ENCODE measurements at places on chromosomes 3 and 15. TPM values are rescaled to one million over a fixed set of nuclear protein-coding genes. Genes with fewer than 3 reads are reported as not detected.

The PRTG gene
- 0.89 TPM for polyA plus RNA-seq

- DNase-seq, result no peak
- no peak overlapping the region for H3K27ac ChIP-seq
- no peaks in the 10 kb centered on the region for H3K27me3 ChIP-seq
- H3K36me3 ChIP-seq, result peaks cover 2% of the 10 kb centered on the region
- no peaks in the 10 kb centered on the region for H3K4me1 ChIP-seq
Observed at GRCh38 chr3:123256256-123256655, 54.5 kb downstream of the SEC22A start.

GRCh38 chr3:7423995-7424394, 563.1 kb downstream of the GRM7 start:
- no peaks in the 10 kb centered on the region for H3K27me3 ChIP-seq
- no peak for DNase-seq
- H3K36me3 ChIP-seq, result no peaks in the 10 kb centered on the region
- no peaks in the 10 kb centered on the region for H3K4me1 ChIP-seq

GRCh38 chr3:129633751-129634481, 27.4 kb upstream of the PLXND1 start:
- DNase-seq, result no peak
- H3K27me3 ChIP-seq, result no peaks in the 10 kb centered on the region
- no peak overlapping the region for H3K27ac ChIP-seq
- H3K4me1 ChIP-seq, result no peaks in the 10 kb centered on the region
- no peak overlapping the region for H3K4me3 ChIP-seq

- H3K27ac ChIP-seq, result peak overlapping the region; percentile 14
- H3K4me3 ChIP-seq, result no peak overlapping the region
- no peaks in the 10 kb centered on the region for H3K36me3 ChIP-seq
- peaks cover 14% of the 10 kb centered on the region for H3K4me1 ChIP-seq
Observed at GRCh38 chr3:190340071-190340470, 17.8 kb upstream of the CLDN1 start.

The SATB1 gene
- polyA plus RNA-seq, result 10.7 TPM

GRCh38 chr3:66485291-66485968, 15.4 kb downstream of the LRIG1 start:
- no peaks in the 10 kb centered on the region for H3K27me3 ChIP-seq
- H3K27ac ChIP-seq, result peak overlapping the region; percentile 43
- no peak overlapping the region for H3K4me3 ChIP-seq
- no peaks in the 10 kb centered on the region for H3K36me3 ChIP-seq

DNA sequence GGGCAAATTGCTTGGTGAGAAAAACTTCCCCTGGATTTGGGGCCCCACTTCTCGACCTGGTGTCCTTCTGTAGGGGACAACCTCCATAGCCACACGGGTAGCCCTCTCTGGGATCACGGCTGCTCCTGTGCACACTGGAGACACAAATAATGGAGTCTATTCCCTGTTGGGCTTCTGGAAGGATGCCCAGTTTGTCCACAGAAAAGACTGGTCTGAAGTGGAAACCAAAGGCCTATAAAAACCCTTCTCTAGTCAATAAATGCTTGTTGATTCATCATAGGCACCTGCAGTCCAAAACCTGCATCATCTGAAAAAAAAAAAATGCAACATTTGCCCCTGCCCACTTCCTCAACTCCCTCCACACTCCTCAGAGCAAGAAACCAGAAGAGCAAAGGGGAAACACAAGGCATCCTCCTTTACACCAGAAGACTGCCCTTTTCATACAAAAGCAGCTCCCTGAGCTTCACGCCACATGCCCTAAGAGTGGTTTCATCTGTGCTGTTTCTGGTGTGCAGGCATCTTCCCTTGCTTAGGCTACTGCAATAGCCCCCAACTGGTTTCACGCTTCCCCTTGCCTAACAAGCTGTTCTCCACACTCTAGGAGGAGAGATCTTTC, 36.3 kb downstream of the SRGAP3 start:
- no peaks in the 10 kb centered on the region for H3K4me1 ChIP-seq
- no peak for DNase-seq
- H3K36me3 ChIP-seq, result no peaks in the 10 kb centered on the region
- H3K27ac ChIP-seq, result no peak overlapping the region
- no peaks in the 10 kb centered on the region for H3K27me3 ChIP-seq

DNA sequence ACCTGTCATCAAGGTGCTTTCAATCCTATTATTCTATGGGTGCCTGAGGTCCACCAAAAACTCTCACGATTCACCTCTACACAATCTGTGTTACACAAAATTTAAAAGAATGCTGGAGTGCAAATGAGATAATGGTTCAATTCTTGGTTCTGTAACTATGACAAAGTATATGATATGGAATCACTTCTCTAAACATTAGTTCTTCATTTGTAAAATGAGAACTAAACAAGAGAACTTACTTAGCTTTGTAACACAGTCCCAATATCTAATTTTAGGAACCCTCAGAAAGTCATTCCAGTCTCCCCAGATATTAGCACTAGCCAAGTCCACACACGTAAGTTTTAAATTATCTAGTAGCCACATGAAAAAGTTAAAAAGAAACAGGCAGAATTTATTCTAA, 111.5 kb downstream of the TBL1XR1 start:
- no peak for DNase-seq
- no peak overlapping the region for H3K4me3 ChIP-seq
- 0 out of 2 replicates have a peak, but pooled peaks cover 2% of the 10 kb centered on the region for H3K36me3 ChIP-seq
- H3K27me3 ChIP-seq, result no peaks in the 10 kb centered on the region
- peaks cover 5% of the 10 kb centered on the region for H3K4me1 ChIP-seq
- no peak overlapping the region for H3K27ac ChIP-seq

The TMC3 gene
- not detected for polyA plus RNA-seq

DNA sequence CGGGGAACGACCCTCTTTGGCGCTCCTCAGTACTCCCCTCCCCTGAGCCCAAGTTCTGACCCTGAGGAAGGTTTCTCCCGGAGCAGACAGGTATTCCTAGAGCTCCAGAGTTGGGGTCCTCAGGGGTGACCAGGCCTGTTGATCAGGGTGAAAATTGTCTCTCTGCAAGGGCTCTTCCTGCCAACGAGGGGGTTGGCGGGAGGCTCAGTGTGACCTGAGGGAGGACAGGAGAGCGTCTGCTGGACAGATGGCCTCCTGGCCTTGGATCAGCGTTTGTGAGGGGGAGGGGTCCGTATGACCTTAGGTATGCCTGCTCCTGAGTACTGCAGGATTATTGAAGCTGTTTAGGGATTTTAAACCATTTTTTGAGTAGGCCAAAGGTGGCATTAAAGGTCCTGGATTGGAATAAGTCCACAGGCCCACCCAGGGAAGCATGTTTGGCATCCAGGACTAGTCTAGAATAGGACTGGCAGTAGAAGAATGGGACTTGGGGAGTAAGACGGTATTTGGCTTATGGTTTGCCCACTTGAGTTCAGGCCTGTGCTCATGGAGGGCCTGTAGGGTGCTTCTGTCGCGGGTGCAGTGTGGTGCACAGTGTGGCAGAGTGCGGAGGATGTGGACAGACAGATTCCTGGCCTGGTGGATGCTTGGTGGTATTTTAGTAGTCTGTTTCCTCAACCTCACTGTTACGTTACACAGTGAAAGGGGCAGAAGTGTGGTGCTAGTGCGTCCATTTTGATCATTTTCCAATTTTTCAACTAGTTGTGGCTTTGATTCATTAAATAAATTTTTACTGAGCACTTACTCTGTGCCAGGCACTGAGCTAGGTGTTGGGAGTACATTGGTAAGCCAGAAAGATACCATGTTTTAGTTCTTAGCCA, 959 bp downstream of the ZNF592 start:
- H3K27ac ChIP-seq, result peak overlapping the region; percentile 92
- no peak for DNase-seq
- H3K27me3 ChIP-seq, result no peaks in the 10 kb centered on the region
- H3K4me1 ChIP-seq, result peaks cover 12% of the 10 kb centered on the region

DNA sequence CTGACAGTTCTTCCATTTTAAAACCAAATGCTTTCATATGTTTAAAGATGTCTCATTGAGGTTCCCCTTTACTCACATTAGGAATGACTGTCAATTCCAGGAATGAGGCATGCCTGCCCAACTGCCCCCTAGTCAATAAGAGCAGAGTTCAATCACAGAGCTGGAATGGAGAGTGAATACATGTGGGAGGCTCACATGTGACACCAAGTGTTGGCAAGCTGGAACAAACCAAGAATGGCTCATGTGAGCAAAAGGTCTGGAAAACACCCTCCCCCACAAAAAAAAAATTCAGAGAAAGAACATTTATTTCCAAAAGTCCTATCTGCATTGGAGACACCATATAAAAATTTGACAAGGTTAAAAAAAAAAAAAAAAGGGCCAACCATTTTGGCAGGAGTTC, 3.7 kb downstream of the PBRM1 start:
- H3K4me3 ChIP-seq, result no peak overlapping the region
- H3K4me1 ChIP-seq, result peaks cover 11% of the 10 kb centered on the region
- H3K27ac ChIP-seq, result peak overlapping the region; percentile 15
- peaks cover 17% of the 10 kb centered on the region for H3K36me3 ChIP-seq
- DNase-seq, result peak; percentile 85

- no peaks in the 10 kb centered on the region for H3K4me1 ChIP-seq
- H3K4me3 ChIP-seq, result no peak overlapping the region
- H3K27me3 ChIP-seq, result no peaks in the 10 kb centered on the region
- DNase-seq, result no peak
- H3K36me3 ChIP-seq, result no peaks in the 10 kb centered on the region
Observed at GRCh38 chr15:98395974-98396610, 252.2 kb upstream of the IGF1R start.

DNA sequence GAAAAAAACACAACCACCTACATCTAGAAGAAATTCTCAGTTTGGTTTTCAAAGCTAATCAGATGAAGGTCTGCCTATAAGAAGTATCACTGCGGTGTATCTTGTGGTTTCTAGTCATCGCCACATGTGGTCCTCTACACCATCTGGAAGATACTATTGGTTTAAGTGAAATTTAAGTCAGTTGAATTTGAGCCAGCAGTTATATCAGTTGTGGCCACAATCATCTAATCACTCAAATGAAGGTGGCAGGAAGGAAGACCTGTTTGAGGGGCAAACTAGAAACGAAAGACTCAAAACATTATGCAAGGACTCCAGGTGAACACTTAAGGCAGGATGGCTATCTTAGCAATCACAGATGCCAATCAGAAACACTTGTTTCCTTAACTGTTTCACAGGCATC, 48.7 kb downstream of the ETV5 start:
- H3K27ac ChIP-seq, result no peak overlapping the region
- no peak for DNase-seq
- H3K36me3 ChIP-seq, result peaks cover 24% of the 10 kb centered on the region
- H3K27me3 ChIP-seq, result no peaks in the 10 kb centered on the region
- H3K4me3 ChIP-seq, result no peak overlapping the region

DNA sequence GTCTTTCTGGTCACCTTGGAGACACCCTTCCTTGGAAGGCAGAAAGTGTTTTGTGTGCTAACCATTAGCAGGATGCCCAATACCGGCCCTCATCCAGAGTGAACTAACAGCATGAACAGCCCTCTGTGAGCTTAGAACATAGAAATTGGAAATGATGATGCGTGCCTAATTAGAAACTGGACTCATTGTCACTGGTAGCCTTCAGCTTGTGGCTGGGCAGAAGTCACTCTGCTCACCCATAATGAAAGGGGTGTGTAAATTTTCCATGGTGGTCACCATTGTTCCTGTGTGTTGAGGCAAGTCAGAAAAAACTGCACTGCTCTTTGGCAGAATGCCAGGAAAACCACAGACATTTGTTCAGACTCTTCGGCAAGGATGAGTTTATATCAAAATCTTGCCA, 74.7 kb upstream of the CNTN4 start:
- H3K27ac ChIP-seq, result no peak overlapping the region
- no peak overlapping the region for H3K4me3 ChIP-seq
- no peak for DNase-seq
- H3K36me3 ChIP-seq, result no peaks in the 10 kb centered on the region
- no peaks in the 10 kb centered on the region for H3K27me3 ChIP-seq
- no peaks in the 10 kb centered on the region for H3K4me1 ChIP-seq

The WNT7A gene
- polyA plus RNA-seq, result not detected

DNA sequence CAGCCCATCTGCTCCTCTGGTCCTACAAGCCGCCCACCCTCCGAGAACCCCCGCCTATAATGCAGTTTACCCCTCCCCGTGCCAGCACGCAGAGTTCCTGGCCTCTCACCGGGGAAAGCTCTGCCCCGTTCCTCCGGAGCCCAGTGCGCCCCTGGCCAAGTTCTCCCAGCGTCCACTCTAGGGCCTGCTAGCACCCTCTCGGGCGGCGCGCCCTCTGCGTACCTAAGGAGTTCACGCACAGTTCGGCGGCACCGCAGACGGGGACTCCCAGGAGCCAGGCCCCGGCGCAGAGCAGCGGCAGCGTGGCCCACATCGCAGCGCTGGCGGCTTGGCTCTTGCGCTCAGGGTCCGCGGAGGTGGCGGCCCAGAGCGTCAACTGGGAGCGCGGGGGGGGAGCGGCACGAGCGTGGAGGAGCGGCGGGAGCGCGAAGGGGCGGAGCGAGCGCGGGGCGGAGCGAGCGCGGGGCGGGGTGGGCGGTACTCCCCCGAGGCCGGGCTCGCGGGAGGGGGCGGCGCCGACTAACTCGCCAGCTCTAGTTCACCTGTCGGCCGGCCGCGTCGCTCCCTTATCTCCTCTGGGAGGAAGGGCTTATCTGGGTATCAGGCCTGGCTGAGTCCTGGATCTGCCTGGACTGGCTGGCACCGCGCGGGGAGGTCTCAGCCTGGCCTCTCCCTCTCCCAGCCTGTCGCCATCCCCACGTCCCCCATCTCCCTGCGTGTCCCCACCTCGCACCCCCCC, at the start of gene CTSH:
Gene CTSH (minus strand): TSS at position 378 of the 739 bp plus-strand sequence. CDS start 65 bp downstream, at position 313.
- H3K27ac ChIP-seq, result no peak within 1 kb of the TSS
- peaks cover 37% of the 10 kb centered on the region for H3K27me3 ChIP-seq
- no peaks in the 10 kb centered on the region for H3K36me3 ChIP-seq
- DNase-seq, result peak; percentile 17
- H3K4me3 ChIP-seq, result peak within 1 kb of the TSS; percentile 48

DNA sequence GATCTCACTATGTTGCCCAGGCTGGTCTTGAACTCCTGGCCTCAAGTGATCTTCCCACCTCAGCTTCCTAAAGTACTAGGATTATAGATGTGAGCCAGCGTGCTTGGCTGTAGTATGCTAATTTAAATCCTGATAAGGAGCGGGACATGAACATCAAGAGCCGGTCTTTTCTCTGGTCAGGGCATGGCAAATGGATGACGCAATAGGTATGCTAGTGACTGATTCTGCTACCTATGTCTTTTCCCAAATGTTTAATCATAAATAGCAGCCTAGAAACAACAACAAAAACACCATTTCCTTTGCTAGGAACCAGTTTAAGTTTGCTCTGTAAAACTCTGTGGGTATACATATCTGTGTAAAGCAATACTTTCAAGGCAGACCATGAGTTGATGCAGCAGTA, 64.7 kb downstream of the STARD9 start:
- H3K4me1 ChIP-seq, result no peaks in the 10 kb centered on the region
- H3K27ac ChIP-seq, result no peak overlapping the region
- no peak overlapping the region for H3K4me3 ChIP-seq
- DNase-seq, result no peak
- no peaks in the 10 kb centered on the region for H3K27me3 ChIP-seq

DNA sequence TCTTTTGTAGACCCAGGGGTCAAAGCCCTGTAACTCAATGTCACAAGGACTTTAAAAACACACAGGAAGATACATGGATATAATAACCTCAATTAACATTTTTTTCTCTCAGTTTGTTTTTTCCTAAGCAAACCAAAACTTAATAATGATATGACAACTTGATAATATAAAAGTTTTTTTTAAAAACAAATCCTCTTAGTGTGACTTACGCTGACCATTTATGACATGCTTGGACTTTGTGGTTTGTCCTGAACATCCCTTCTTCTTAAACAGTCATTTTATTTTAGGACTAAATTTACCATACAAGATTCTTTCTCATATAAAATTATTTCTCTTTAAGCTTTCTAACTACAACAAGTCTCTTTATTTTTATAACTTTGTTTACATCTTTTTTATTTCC, 25.4 kb upstream of the FAM3D start:
- H3K4me1 ChIP-seq, result no peaks in the 10 kb centered on the region
- H3K36me3 ChIP-seq, result no peaks in the 10 kb centered on the region
- no peak overlapping the region for H3K4me3 ChIP-seq
- H3K27ac ChIP-seq, result no peak overlapping the region
- no peaks in the 10 kb centered on the region for H3K27me3 ChIP-seq

The WDR72 gene
- not detected for polyA plus RNA-seq
